ENCODE measurements at places on chromosomes 1 and 21.

DNA sequence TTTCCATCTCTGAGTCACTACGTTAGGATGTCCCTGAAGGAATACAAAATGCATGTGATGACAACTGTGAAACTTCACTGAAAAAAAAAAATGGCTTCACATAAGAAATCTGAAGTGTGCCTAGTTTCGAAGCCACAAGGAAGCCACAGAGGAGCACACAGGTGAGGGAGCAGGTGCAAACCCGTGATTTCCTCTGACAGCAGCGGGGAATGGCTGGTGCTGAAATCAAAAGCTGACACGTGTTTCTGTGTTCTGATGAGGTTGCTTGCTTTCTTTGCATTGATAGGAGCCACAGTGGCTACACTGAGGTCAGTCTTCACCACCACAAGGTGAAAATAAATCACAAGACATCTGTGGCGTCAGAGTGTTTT, 105.7 kb upstream of the TLR5 start:
- peak; percentile 80 for DNase-seq

- DNase-seq: no peak
These were observed 1.1 kb upstream of the GADD45A start for GRCh38 chr1:67683766-67684525.

DNA sequence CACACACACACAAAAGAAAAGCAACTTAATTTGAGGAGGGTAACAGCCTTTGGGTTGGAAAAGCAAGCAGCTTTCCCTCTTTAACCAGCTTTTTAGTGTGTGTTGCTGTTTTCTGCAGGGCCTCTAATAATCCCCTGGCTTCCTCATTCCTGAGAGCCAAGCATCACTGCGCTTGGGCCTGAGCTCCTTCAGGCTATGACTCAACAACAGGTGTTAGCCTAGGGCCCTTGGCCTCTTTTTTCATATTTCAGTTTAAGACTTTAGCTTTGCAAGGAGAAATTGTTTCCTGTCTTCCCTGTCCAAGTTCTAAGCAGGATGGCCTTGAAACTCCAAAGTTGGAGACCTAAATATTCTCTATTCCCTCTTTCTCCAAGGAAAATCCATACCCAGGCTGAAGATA, 26.2 kb upstream of the SNX27 start:
- DNase-seq: no peak

- DNase-seq: no peak
These were observed 23.2 kb upstream of the PRDX6 start for GRCh38 chr1:173453982-173454381.

GRCh38 chr1:193060115-193060403, 647 bp downstream of the RO60 start:
- DNase-seq: no peak

GRCh38 chr1:3628445-3628844, 3.6 kb downstream of the TPRG1L start:
- no peak for DNase-seq

DNA sequence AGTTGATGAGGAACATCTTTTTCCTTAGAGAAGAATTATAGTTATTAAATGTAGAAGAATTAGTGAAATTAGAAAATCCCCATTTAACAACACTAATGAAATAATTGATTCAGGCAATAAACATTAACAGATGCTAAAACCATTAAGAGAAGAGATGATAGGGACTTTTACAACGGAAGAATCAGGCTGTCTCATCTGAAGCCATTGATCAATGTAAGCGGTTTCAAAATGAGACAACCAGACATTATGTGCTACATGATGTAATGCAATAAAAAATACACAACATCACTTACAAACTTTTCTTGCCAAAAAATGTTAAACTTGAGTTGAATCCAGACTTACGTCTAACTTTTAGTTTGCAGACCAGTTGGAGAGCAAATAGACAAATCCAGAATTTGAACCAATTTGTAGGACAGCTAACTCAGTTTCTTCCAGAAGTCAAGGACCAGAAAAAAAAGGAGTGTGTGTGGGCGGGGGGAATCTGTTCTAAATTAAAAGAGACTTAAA, 165.4 kb upstream of the DPT start:
- no peak for DNase-seq

DNA sequence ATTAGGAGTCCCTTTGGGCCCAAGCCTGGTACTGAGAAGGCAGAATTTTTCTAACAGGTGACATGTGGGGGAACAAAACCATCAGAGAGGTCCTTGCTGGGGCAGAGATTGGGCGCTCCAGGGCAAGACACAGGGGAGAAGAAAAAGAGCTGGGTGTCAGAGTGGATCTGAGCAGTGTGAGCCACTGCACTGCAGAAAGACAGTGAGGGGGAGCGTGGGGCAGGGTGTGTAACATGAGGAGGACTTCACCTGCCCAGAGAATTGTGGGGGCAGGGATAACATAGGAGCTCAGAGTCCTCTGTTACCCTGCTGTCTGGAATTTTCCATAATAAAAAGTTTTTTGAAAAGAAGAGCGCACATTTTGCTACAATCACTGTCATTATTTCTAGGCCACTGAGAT, 25.5 kb upstream of the CSF3R start:
- DNase-seq: no peak

GRCh38 chr1:232705815-232706575, 76.1 kb upstream of the SIPA1L2 start:
- no peak for DNase-seq

DNA sequence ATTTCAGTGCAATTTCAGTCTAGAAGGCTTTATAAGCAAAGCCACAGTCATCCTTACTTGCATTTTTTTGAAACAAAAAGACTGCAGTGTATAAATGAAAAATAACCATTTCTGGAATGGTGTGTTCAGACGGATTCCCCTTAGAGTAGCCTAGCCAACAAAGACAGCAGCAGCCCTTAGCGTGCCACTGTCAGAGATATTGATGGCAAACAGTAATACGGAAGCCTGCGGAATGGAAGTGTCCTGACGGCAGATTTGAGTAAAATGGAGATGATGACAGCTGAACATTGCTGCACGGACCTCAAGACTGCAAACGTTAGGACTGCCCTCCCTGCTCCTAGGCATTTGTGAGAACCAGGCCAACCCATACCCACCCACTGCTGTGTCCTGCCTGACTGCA, 54.7 kb downstream of the PDE9A start:
- no peak for DNase-seq

DNA sequence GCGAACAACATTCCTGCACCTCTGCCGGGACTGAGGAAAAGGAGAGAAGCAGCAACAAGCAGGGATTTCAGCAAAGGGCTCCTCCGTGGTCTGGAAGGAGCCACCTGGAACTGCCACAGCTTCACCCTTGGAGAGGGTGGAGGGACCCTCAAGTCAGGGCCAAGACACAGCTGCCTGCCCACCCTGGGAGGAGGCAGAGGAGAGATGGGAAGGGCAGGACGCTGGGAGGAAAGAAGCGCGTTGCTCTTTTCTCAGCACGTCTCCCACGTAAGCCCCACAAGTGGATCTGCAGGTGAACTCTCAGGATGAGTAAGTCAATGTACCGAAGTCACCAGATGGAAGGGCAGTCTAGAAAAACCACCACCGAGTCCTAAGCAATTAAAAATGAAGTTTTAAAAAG, 39.6 kb downstream of the SLC19A1 start:
- no peak for DNase-seq

DNA sequence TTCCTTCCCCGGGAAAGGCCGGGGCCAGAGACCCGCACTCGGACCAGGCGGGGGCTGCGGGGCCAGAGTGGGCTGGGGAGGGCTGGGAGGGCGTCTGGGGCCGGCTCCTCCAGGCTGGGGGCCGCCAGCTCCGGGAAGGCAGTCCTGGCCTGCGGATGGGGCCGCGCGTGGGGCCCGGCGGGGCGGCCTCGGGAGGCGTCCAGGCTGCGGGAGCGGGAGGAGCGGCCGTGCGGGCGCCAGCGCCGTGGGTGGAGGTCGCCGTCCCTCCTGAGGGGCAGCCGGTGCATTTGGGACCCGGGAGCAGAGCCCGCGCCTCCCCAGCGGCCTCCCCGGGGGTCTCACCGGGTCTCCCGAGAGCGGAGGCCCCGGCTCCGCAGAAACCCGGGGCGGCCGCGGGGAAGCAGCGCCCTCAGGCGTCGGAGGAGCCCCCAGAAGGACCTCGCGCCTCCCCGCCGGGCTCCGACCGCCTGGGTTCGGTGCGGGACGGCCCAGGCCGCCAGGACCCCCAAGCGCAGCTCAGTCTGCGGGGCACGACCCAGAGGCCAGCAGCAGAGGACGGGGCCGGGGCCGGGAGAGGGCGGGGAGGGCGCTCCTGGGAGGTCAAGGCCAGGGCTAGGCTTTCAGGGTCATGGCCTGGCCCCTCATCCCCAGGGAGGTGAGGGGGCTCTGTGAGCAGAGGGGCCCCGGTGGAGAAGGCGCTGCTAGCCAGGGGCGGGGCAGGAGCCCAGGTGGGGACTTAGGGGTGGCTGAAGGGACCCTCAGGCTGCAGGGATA, 7.2 kb upstream of the SLX9 start:
- peak; percentile 61 for DNase-seq

- DNase-seq: no peak
These were observed 5.4 kb upstream of the ALPL start for GRCh38 chr1:21503706-21504377.

DNA sequence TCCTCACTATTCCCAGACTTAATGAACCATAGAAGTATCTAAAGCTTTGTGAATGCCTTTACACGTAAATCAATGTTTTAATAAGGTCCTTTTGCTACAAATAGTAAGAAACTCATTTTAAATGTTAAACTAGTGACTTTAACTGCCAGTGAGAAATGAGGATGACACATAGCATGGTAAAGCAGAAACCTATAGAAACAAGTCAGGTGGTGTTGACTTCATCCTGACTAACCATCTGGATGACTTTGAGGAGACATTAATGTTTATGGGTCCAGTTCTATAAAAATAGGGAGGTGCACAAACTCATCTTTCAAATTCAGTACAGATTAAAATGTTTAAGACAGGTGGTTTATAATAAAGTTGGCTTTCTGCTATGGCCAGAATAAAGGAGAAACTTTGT, 85.4 kb downstream of the COLGALT2 start:
- DNase-seq: no peak

GRCh38 chr1:57736940-57737339, 313.1 kb upstream of the DAB1 start:
- DNase-seq: no peak

DNA sequence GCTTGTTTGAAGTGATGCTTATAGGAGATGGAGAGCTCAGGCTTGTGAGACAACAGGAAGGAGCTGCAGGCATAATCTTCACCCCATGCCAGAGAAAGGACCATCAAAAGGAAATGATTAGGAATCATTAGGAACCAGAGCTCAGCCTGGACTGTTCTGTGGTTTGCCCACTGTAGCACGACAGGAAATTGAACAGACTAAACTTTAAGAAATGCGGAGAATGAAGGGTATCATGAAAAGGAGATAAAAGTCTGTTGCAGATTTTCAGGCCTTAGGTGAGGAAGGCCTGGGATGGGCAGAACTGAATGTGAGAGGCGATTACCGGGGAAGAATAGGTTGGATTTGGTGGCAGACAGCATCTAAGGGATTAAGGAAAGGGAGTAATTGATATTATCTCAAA, 292.0 kb upstream of the PLXNA2 start:
- no peak for DNase-seq

DNA sequence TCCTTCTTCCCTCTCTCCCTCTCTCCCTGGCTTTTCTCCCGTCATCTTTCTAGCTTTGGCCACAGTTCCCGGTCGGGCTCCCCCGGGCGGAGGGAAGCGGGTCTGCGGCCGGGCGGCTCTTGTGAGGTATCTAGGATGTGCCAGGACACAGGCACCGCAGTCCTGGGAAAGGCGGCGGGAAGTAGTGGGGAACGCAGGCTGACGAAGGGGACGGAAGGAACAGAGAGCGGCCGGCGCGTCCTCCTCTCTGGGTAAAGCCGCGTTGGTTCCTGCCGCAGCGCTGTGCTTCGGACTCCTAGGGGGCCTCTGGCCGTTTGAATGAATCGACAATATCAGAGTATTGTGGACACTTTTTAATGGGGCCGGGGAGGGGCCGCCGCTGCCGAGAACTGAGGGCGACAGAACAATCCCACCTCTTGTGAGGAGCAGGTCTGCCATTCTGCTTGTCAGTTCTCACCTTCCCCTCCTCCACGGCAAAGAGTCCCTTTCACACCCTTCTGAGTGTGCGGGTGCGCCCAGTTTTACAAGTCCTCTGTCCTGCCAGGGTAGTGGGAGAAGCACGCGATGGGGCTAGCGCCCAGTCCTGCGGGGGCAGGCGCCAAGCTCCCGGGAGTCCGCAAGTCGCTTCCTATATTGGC, 1.2 kb upstream of the LHX9 start:
- DNase-seq: no peak

- DNase-seq: no peak
These were observed 58.7 kb downstream of the CDC14A start for GRCh38 chr1:100411019-100411418.

DNA sequence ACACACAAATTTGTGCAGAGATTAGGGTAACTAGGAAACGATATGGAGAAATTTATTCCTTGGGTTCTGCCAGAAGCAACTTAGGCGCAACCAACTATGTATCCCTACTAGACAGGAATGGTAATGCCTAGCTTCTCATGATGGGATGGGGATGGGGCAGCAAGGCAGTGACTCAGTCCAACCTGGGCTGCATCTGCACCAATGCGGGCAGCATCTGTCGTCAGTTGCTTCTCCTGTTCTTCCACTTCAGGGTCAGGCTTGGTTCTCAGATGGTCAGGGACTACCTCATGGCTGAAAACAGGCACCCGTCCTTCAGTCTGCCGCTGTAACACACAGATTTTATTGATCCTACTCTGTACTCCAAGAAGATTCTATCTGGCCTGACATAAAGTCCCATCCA, 2.9 kb downstream of the MED8 start:
- DNase-seq: no peak

DNA sequence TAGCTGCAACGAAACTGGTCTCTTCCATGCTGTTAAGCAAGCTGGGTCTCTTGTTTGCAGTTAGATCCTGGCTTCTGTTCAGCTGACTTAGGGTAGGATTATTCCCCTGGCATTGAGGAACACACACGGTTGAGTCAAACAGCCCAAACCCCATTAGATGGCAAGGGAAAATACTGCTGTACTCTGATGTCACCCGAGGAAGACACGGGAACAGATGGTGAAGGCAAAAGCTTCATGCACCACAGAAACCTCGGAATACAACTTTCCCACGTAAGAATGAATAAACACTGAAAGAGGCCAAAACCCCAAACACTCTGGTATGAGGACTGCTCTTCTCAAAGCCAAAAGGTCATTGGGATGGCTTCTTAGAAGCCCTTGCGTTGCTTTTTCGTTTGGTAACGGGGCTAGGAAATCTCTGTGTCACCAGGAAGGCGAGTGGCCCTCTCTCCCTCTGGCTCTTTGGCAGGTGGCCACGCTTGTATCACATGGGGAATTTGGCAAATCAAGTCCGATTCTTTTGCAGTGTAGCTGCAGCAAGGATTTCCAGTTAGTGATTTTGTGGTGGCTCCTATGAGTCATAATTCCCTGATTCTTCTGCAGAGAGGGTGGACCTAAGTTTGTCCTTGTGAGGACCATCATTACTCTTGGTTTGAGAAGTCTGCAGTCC, 16.7 kb upstream of the LYST start:
- DNase-seq: no peak

GRCh38 chr1:207033302-207033701, 746 bp upstream of the C1orf116 start:
- DNase-seq: no peak

Measured in central memory CD4-positive, alpha-beta T cell (primary cell).